ENCODE measurements at places on chromosomes 6 and 20.

DNA sequence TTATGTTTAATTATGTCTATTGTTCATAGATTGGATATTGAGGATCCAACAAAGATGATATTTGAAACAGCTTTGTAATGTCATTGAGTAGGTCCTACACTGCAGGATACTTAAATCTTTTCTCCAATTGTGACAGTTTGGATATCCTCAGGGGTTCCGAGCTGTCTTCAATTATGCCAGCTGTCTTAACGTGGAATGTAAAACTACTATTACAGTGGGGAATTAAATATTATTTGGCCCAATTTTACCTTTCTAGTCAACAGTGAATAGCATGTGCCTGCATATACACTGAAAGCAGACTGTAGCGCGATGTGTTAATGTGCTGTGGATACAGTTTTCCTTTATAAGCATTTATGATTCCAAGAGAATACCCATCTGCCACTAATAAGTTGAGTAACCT, 156.9 kb downstream of the GRIK2 start:
- DNase-seq: no peak

- DNase-seq: no peak
These were observed 79.0 kb upstream of the SPACA1 start for GRCh38 chr6:87968435-87969278.

GRCh38 chr6:24157886-24158285, 31.9 kb downstream of the NRSN1 start:
- no peak for DNase-seq

DNA sequence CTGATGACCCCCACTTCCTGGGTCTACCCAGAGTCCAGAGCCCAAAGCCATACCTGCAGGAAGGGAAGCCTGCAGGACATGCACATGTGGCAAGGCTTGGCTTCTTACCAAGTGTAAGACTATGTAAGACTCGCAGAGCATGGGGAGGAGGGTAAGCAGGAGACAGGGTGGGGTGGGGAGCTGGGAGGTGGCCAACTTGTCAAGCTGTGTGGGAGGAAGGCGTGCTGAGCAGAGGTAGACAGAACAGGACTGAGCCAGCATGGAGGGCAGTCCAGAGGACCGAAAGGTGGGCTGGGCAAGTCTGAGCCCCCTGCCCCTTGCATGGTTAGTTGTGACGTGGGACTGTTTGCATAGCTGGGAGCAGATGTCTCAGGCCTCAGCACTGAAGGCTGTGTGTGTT, 53.4 kb upstream of the RNF24 start:
- no peak for DNase-seq

- DNase-seq: no peak
These were observed 13.9 kb downstream of the SRC start for GRCh38 chr20:37359836-37360235.

- DNase-seq: no peak
These were observed 906 bp upstream of the BTN3A2 start for GRCh38 chr6:26363882-26364701.

- no peak for DNase-seq
These were observed 148.0 kb downstream of the DHX35 start for GRCh38 chr20:39109933-39110818.

- no peak for DNase-seq
These were observed 134.0 kb upstream of the ARMC2 start for GRCh38 chr6:108714101-108714765.

DNA sequence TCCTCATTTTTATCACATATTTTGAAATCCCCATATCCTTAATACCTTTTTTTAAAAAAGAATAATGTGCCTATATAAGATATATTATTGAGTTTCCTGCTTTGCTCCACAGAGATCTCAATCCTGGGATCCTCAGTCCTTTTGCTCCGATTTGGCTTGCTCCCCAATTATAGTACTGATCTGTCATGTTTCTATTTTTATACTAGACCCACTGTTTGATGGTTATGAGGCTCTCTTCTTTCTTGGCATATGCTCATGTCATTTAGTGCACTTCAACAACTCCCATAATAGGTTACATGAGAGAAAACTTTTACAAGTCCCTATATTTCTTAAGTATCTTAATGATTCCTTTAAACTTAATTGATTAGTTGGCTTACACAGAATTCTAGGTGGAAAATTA, 958.5 kb upstream of the EPHA7 start:
- DNase-seq: no peak

- DNase-seq: no peak
These were observed 45.0 kb upstream of the INSM1 start for GRCh38 chr20:20322912-20323311.

Measured in stimulated activated naive CD4-positive, alpha-beta T cell treated with Interleukin-2 at 50 U/mL for 16 hours (primary cell).